ENCODE measurements at places on chromosomes 5 and 9.
A peak's percentile ranks its signal among the peaks of the same experiment; 100 is the strongest.

GRCh38 chr5:115325296-115325959 is 29.0 kb upstream of the CCDC112 start:
- DNase-seq, result no peak

GRCh38 chr5:150447188-150447587 is 2.4 kb downstream of the RPS14 start:
- DNase-seq, result no peak

DNA sequence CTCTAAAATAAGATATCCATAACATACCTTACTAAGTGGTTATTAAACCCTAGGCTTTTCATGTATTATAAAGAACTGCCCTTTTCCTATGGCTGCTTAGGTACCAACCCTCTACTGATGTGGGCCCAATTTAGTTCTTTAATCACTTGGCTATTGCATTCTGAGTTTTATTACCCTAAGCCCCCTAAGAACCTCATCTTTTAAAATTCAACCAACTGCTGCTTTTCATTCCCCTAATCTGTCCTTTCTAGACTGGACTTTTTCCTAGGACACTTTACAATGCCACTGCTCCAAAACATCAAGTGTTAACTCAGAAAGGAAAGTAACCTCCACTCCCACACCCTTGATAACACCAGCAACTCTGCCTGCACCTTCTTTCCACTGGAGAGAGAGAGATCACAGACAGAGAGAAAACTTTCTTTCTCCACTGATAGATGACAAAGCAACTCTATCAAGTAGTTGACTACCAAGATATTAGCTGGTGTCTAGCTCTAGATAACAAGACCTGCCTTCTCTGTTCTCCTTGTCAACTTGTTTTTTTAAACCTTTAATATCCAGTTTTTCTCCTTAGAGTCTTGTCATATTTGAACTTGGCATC is 27.3 kb downstream of the ELL2 start:
- no peak for DNase-seq

GRCh38 chr5:158812408-158812807 is 287.3 kb downstream of the EBF1 start:
- no peak for DNase-seq

DNA sequence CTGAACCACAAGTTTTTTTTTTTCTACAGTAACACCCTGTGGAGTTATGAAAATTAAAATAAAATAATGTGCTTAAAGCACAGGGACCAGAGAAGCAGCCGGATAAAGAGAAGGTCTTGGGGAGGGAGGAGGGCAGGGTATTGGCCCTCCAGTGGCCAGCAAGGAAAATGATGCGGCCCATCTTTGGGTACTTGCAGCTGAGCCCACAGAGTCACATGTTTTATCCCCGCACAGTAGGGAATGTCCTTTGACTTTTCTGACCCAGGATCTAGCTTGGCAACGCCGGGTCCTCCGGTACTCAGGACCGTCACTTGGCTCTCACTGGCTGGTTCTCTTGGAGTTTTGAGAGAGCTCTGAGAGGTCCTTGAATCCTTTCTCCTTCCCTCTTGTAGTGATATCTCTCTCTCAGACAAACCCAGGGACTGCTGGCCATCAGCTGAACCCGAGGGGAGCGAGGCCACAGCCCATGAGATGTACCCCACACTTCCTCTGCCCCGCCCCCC is 35.3 kb upstream of the HSPA9 start:
- peak; percentile 15 for DNase-seq

GRCh38 chr5:61766141-61766540 is 434.1 kb downstream of the ZSWIM6 start:
- DNase-seq, result no peak

GRCh38 chr9:118058227-118058626 is 354.0 kb downstream of the TLR4 start:
- DNase-seq, result no peak

DNA sequence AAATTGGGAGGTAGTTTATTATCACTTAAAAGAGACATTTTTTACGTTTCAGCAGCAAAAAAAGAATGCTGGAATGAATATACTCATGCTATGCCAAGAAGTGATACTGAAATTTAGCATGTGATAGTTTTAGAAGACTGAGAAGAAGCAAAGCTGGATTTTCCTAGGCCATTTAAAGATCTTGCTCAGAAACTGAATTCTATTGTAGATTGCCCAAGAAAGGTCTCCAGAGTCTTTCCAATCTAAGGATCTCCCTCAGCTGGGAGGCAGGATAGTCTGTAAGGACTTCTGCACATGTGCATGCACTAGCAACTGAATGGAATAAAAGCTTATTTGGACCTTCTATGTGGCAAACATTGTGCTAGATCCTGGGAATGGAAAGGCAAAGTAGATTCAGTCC is 334.5 kb downstream of the DTWD2 start:
- DNase-seq, result no peak

DNA sequence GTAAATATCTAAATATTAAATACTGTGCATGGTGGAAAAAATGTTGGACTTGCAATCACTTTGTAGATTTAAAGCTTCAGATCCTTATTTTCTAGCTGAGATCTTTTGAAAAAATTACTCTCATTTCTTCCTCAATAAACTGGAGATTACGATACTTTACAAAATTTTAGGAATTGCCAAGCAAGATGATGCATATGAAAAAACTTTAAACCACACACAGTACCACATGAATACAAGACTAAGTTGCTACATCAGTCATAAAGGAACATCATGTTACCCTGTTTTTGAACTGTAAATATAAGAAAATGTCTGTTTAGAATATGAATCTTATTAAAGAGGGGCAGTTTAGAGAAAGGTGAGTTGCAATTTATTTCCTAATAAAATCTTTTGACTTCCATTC is 703.6 kb upstream of the NUDT12 start:
- DNase-seq, result no peak

DNA sequence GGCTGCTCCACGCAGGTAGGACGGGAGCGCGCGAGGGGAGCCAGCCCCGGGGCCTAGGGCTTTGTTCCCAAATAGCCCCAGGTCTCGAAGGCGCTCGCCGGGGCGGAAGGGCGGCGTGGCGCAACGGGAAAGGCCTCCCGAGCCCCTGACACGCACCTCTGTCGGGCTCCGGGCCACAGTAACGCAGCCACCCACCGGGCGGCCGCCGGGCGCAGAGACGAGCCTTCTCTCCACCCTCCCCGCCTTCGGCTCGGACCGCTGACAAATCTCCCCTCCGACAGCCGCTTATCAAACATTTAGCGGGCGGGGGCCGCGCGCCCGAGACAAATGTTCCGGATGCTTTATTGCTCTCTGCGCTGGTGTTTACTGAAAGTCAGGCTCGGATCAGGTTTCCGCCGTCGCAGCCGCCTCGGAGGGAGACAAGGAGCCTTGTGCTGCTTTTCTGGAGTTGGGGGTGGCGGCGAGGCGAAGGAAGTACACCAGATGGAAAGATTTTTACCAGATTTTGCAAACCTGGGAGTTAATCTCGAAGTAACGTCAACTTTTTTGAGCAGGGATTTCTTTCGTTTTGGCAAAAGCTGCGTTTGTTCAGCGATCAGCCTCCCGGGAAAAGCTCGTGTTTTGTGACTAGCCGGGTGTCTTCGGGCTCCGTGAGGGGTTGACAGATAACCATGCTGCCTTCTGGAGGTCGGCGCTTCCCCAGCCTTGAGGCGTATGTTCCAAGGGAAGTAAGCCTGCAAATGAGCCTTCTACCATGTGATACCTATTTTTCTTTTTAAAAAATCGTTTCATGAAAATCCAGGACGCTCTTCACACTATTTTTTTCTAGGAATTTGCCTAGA is 950 bp downstream of the RGMB start:
- peak; percentile 53 for DNase-seq

DNA sequence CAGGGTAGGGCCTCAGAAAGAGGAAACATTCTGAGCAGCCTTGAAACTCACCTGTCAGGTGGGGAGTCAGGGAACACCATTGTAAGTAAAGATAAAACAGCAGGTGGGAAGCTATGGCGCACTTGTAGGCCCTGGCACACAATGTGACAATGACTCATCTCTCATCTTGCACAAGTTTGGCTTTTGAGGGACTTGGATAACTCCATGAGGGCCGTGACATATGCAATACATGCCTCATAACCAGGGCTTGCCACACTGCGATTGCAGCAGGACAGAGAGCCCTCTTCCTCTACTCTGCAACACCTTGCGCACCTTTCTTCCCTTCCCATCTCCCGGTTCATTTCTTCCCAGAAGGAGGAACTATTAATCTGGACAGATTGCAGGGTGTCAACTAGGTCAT is 144.9 kb downstream of the CEP120 start:
- DNase-seq, result no peak

DNA sequence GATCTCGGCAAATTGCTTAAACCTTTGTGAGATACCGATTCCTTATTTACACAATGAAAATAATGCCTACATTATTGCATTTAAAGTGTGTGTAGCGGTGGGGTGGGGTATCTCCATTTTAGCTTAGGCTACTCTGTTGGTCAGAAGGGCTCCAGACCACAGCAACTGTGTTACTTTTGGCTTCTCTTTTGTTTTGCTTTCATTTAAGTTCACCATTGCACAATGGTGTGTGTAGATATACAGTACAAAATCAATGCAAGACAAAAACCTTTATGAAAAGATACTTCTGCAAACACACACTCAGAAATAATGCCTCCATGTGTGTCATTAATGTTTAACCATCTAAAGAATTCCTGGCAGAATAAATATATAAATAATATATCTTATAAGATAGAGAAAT is 279.4 kb downstream of the FBXL17 start:
- no peak for DNase-seq

- no peak for DNase-seq
These were observed 4.3 kb upstream of the RNF44 start for GRCh38 chr5:176541338-176542134.

- no peak for DNase-seq
These were observed 74.1 kb upstream of the BASP1 start for GRCh38 chr5:17143335-17143734.

DNA sequence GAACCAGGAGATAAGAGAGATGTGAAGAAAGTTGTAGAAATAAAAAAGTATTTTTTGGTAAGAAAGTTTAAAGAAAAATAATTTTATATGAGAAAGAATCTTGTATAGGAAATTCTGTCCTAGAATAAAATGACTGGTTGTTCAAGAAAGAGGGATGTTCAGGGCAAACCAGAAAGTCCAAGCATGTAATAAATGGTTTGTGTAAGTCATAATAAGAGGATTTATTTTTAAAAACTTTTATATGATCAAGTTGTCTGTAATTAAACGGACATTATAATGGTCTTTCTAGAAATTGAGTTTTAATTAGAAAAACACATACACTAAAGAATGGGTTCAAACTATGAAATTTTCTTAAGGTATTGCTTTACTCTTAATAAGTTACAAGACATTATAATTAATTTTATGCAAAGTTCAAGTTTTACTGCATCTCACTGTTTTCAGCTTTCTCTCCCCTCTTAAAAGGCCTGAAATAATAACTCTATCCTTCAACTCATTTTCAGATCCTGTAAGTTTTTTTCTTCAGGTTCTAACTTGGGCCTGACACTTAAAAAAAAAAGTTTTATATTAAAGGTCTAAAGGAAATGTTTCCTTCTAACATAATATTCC is 56.1 kb upstream of the ZNF300 start:
- no peak for DNase-seq

- no peak for DNase-seq
These were observed 119.3 kb upstream of the WWC1 start for GRCh38 chr5:168171901-168172759.

DNA sequence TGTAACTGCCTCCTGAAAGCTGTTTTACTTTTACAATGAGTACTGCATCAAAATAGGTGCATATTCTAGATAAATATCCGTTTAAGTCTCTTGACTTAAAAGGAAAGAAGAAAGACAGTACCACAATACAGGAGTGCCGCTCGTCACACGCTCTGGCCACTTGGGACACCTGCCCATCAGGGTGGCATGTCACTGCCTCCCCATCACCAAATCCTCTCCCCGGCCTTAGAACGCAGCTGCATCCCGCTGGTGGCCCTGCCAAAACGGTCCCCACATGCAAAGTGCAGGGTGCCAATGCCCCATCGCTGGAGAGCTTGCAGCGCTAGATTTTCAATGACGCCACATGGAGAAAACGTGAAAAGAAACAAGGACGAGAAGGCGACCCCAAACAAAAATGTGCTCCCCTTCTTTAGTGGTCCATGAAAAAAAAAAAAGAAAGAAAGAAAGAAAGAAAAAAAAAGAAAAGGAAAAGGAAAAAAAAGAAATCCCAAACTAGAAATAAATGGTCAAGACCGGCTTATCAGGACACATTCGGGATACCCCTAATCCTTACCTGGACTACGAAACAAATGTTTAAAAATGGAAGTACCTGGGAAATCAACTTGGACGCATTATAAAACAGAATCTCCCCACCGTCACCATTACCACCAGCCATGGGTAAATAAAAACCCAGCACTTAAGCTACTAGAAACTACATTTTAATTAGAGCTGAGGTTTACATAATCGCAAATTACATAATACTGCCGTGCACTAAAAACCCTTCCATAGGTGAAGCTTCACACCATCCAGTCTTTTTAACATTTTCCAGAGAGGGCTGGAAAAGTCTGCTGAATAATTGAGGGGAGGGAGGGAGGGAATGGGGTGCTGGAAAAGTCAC is 1.0 kb downstream of the ANKH start:
- DNase-seq, result peak; percentile 60

GRCh38 chr5:129945774-129946270 is 41.6 kb downstream of the CHSY3 start:
- no peak for DNase-seq

- no peak for DNase-seq
These were observed 99.3 kb downstream of the ANGPTL2 start for GRCh38 chr9:127022913-127023660.

GRCh38 chr9:108016446-108016845 is 526.9 kb upstream of the KLF4 start:
- no peak for DNase-seq

DNA sequence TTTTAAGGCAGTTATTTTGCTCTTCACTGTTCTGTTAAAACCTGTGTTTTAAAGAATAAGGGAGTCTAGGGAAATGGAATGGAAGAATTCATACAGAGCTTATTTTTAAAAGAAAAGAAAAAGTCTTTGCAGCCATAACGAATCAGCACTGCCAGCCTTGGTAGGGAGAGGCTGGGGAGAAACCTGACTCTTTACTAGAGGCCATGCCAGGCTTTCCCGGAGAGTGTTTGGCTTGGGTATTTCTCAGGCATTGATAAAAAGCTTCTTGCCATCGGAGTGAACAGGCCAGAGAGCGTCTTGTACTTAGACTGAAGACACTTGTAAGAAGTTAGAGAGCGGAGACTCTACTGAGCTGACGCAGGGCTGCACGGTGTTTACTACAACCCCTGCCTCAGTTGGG is 72.7 kb upstream of the NFIL3 start:
- DNase-seq, result no peak

GRCh38 chr5:167294882-167295680 is 996.4 kb upstream of the WWC1 start:
- no peak for DNase-seq

DNA sequence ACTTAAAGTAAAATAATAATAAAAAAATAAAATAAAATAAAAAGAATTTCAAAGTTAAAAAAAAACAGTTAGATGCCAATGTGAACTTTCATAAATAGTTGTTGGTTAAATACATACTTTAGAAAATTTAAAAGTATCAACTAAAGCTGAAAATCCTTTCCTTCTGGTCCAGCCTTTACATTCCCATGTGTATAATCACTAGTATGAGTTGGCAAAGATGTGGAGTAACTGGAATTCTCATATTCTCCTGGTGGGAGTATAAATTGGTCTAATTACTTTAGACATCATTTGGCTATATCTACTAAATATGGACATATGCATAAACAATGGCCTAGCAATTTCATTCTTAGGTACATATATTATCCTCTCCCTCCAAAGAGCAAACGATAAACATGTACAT is 619.9 kb downstream of the PTPRD start:
- no peak for DNase-seq
